ENCODE measurements at places on chromosomes 5 and 9.

- no peak for DNase-seq
Measured at GRCh38 chr5:14332746-14333145, 189.6 kb downstream of the TRIO start.

DNA sequence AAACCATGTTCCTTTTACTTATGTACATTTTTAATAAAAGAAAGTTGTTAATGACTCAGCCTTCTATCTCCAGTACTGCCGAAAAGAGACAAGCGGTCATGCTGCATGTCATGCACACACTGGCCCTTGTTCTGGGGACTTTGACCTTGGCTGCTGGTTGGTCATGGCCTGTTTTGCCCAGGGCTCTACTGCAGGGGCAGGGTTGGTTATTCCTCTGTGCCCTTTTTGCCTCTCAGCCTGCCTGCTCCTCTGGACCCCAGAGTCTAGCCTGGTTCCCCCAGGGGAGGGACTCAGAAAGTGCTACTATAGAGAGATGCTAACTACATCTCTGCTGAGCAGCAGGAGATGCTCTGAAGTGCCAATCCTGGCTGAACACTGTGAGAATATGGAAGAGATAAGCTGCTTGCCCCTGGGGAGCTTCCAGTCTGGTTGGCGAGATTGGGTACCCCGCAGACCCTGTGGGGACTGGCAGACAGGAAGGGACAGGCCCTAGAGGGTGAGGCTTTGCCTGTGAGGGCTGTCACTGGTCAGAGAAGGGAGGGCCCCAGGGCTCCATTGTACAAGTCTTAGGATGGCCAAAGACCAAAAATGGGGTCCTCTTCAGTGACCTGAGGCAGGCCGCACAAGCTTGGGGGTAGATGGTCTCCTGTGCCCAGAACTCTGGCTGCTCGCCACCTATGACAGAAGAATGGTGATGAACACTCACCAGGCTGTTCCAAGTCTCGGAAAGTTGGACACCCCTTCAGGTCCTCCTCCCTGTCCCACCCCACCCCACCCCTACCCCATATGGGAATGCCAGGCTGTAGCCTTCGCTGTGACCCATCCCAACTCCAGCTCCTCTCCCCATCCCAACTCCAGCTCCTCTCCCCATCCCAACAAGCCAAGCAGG, 14.3 kb downstream of the IRF1 start:
- DNase-seq = no peak

DNA sequence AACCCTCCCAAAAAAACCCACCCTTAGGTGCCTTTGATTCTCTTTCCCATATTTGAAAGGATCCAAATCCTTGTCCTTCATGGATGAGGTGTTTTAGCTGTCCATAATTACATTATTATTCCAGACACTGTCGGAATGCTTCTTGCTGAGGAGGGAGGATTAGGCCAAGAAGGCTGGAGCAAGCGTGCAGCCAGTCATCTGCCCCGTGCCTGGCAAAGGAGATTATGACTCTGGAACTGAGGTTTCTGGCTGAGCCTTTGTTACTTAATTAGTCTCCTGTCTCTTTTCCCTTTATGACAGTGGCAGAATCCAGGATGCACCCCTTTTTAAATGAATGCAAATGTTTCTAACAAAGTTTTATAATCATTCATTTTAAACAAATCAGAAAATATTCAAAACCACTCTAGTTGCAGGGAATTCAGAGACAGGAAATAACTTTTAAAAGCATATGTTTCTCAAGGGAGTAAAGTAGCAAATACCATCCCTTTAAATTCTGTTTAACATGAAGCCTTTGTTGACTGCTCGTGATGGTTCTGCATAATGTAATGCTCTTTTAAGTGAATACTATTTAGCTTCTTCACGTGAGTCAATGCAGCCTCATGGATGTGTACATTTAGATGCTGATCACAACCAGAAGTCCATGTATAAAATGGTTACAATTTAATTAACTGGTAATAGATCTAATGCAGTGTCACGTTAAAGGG, 69.8 kb downstream of the GALNT10 start:
- no peak for DNase-seq

GRCh38 chr5:6633469-6634245, 417 bp downstream of the SRD5A1 start:
- DNase-seq = no peak

GRCh38 chr9:124803911-124804310, 27.0 kb downstream of the OLFML2A start:
- no peak for DNase-seq

GRCh38 chr5:172760959-172761358, 10.0 kb downstream of the DUSP1 start:
- no peak for DNase-seq

- DNase-seq = no peak
Measured at GRCh38 chr5:175383350-175383749, 60.6 kb downstream of the DRD1 start.

- DNase-seq = no peak
Measured at GRCh38 chr9:22813529-22813928, 366.9 kb downstream of the DMRTA1 start.

- DNase-seq = no peak
Measured at GRCh38 chr9:95515272-95516113, 1.3 kb downstream of the PTCH1 start.

GRCh38 chr5:102668220-102668932, 86.7 kb upstream of the PAM start:
- no peak for DNase-seq

- no peak for DNase-seq
Measured at GRCh38 chr5:15774632-15775031, 274.7 kb downstream of the FBXL7 start.

- DNase-seq = no peak
Measured at GRCh38 chr9:126125177-126125576, 201.5 kb upstream of the MVB12B start.

GRCh38 chr5:149486726-149487635, 64.3 kb downstream of the CSNK1A1 start:
- DNase-seq = no peak

GRCh38 chr9:1216532-1216931, 166.4 kb downstream of the DMRT2 start:
- DNase-seq = no peak

GRCh38 chr9:129449066-129449465, 171.8 kb downstream of the C9orf50 start:
- DNase-seq = no peak

- no peak for DNase-seq
Measured at GRCh38 chr9:120694559-120694958, 19.7 kb downstream of the MEGF9 start.

DNA sequence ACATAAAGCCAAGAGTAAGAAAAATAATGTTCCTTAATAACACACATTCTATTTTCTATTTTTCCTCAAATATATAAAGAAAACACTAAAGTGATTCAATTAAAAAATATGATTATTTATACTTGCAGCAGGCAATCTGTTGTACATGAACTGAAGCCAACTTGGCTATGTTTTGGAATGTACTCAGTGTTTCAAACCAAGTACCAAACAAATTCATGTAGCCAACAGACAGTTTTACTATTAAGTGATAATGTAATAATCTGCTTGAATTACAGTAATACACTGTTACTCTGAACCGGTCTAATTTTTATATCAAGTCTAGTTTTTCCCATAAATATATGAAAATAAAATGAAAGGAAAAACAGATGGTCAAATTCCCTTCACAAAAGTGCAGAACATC, 58.0 kb downstream of the CEP120 start:
- no peak for DNase-seq

DNA sequence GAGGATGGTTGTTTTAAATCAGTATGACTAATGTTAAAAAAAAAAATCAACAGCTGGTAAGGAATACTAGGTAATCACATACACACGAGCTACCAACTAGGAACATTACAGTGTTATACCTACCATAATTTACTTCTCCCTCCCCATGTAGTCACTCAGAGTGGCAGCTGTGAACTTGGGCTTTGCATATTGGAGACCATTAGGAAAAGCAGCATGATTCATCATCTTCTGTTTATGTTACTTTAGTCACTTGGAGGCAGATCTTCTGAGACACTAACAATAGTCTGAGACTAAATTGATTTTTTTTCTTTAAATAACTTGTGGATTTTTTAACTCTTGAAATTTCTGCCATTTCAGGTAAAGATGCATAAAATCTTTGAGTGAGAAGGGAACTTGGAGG, 141.5 kb upstream of the NR4A3 start:
- no peak for DNase-seq

DNA sequence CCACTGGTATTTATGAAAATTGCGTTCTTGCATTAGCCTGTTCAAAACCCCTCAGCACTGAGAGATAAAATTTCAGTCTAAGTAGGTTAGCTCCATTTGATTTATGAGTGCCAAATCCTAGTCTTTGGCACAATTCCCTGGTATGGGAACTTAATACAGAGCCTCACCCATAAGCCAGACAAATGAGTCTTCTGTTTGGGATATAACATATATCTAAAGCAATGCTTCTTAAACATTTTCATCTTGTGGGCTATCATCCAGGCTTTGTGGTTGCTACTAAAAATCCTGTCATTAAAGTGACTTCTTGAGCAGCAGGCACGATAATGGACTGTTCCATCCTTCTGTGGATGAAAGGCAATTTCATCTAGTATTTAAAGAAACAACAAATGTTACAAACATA, 419.5 kb upstream of the ACTBL2 start:
- DNase-seq = no peak

DNA sequence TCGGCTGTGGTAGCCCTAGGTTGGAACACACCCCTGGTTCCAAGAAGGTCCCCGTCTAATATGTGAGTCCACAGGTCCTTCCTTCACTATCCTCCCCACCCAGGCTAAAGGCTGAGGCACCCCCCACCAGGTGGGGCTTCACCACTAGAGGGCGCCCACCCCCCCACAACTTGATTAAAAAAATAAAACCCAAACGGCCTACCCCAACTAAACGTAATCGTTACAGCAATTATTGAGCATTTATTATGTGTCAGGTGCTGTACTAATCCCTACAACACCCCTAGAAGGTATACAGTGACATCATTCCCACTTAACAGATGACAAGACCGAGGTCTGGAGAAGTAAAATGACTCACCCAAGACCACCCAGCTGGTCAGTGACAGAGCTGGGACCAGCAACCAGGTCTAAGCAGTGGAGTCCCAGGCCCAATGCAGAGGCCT, 65.0 kb downstream of the FGF18 start:
- DNase-seq = no peak

DNA sequence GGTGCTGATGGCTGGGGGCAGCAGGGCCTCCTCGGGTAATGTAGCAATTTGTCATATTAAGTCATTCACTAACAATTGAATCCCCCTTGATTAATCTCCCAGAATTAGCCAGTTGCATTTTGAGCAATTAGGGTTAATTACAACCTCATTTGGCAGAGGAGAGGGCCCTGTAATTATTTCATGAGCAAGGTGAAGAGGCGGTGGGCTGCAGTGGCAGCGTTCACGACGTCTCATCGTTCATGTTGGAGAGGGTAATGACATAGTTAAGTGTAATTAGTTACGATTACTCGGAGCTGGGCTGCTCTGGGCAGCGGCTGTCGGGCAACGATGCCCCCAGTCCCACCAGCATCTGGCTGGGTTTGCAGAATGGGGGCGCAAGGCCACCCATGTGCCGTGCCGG, 46.0 kb downstream of the NEK6 start:
- no peak for DNase-seq

DNA sequence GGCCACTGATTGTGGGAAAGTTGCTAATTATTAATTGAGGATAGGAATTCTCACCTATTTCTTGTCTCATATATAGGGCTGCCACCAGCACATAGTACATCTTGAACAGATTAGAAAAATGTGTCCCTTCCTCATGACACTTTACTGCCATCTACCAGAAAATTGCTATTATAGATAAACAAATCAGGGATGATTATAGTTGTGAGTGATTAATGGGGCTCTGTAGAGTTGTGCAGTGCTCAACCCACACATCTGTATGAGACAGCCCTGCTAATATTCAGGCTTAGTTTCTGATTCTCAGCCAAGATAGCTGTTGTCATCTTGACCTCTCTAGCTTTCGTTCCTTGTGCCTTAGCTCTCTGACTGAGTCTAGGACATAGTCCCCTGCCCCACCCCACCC, 373.3 kb downstream of the TLE4 start:
- DNase-seq = no peak
